ENCODE measurements at places on chromosomes 16 and 17.

GRCh38 chr17:5793899-5794298 lies 209.6 kb upstream of the NLRP1 start:
- no peak for DNase-seq

- no peak for DNase-seq
Measured at GRCh38 chr16:61296814-61297213, 739.4 kb downstream of the CDH8 start.

DNA sequence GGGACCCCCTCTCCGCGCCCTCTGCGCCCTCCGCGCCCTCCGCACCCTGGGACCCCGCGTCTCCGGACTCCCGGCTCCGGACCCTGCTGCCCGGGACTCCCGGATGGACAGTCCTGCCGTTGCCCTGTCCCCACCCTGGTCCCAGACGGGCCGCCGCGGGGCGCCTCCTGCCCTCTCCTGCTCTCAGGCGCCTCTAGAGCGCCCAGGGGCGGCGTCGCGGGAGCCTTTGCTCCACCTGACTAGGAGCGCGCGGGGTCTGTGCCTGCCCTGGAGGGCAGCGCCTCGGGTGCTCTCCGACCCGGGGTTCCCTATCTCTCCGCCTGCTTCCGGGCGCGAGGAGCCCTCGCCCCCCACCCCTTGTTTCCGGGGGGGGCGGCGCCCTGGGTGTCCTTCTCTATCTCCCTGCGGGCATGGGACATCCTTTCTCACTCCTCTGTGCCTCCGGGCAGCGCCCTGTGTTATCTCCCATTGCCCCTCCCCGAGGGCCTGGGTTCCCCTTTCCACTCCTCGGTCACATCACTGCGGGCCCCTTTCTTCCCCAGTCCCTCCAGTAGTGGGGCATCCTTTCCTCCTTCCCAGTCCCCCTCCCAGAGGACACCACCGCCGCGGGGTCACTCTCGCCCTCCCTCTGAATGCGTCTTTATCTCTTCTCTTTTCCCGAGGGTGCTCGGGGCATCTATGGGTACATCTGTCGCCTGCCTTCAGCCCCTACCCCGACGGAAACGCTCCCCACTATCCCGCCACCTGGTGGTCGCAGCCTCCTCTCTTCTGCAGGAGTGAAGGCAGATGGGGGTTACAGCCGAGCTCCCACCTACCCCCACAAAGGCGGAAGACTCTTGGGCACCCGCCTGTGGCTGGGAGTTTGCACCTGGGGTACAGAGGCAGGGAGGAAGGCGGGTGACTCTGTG lies 875 bp downstream of the PRKCB start:
- DNase-seq: no peak

DNA sequence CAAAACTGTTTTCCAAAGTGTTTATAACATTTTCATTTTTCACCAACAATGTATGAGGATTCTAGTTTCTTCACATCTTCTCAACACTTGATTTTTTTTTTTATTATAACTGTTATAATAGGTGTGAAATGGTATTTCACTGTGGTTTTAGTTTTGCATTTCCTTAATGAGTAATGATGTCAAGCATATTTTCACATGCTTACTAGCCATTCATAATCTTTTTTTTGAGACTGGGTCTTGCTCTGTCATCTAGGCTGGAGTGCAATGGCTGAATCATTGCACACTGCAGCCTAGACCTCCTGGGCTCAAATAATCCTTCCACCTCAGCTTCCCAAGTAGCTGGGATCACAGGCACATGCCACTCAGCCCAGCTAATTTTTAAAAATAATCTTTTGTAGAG lies 65.1 kb downstream of the EFCAB13 start:
- DNase-seq: no peak

DNA sequence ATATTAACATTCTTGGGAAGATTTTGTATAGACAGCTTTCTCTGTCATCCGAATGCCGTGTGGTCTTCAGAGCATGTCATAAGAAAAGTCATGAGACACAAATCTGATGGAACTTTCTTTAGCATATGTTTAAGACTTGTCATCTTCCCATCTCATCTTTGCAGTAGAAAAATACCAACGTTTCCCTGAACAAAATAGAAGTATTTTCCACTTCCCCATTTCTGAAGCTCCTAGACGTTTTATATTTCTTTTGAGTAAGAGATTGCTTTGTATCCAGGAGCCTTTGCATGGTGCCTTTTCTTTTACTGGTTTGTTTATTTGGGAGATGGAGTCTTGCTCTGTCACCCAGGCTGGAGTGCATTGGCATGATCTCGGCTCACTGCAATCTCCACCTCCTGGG lies 235.1 kb downstream of the PRKCA start:
- no peak for DNase-seq

- no peak for DNase-seq
Measured at GRCh38 chr17:74296548-74296936, 22.5 kb downstream of the DNAI2 start.

GRCh38 chr16:82533189-82533588 lies 93.6 kb upstream of the CDH13 start:
- no peak for DNase-seq

Data from NCI-H2029 (cell line).